ENCODE measurements at places on chromosomes 7 and 10. TPM values are rescaled to one million over a fixed set of nuclear protein-coding genes. Genes with fewer than 3 reads are reported as not detected.

The COL26A1 gene
- total RNA-seq: not detected

The TACR2 gene
- total RNA-seq: 241 TPM

The EBF3 gene
- 6.6 TPM for total RNA-seq

DNA sequence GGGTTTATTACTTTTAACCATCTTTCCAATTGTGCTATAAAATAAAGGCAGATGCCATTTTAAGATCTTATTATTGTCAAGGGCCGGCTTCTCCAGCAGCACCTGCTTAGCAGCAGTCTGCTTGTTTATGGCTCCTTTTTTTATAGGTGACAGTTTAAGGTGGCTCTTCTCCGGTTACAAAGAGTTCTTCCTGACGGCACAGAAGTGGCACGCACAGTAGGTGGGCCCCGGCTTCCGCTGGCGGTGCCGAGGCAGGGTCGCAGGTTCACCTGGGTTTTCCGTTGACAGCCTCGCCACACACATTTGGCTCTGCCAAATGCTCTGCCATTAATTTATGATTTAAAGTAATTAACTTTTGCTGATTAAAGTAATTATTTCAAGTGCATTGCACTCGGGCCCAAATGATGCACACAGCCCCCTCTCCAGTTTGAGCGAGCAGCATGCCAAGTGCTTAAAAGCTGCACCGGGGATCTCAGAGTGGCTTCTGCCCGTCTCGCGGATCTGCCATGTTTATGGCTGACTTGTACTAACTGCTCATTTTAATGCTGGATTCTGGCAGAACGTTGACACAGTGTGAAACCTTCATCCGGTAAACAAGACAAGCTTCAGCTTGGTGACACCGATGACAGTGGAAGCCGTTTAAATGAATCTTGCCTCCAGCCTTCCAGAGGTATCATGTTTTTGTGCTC, 355.1 kb upstream of the MKI67 start:
- DNase-seq: no peak

DNA sequence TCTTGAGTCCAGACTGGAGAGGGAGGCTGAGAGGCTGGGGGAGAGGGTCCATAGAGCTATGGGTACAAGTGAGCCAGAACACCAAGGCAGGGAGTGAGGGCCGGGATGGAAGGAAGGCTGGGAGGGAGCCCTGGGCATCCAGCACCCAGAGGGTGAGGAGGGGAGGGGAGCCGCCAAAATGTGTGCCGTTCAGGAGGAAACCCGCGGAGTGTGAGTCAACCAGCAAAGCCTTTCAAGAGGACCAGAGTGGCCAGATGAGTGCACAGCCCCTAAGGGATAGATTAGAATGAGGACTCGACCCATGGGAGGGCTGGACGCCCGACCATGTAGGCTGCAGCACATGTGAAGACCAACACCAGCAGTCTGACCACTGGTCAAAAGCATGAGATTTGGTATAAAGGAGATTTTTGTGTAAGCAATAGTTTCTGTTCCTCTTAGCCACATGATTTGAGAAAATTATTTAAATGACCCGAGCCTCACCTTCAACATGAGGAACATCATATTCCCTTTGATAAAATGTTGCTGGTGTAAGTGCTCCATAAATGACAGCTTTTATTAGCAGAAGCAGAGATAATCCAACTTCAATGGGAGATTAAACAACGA, 179.7 kb upstream of the GRB10 start:
- DNase-seq: no peak

- no peak for DNase-seq
Observed at GRCh38 chr10:67864607-67865371, 19.7 kb upstream of the SIRT1 start.

- DNase-seq: no peak
Observed at GRCh38 chr7:45140827-45141226, 16.8 kb upstream of the RAMP3 start.

GRCh38 chr10:13201132-13201531, 33.0 kb downstream of the UCMA start:
- DNase-seq: no peak

DNA sequence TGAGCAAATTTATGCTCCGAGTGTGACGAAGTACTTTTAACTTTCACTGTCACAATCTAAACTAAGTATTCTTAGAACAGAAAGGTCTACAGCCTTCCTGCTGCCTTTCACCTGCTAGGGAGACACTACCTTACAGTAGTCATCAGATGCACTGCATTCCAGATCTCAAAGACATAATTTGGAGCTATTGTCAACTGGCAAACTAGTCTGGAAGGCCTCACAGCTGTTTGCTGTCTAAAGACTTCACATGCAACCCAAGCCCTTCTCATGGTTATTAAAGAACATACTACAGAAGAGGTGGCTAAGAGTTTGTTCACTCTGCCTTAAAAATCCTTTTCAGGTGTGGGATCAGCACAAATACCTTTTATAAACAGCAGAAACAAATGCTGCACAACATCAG, 91.8 kb upstream of the KCNIP2 start:
- no peak for DNase-seq

GRCh38 chr7:133633055-133633454, 380.2 kb downstream of the EXOC4 start:
- DNase-seq: no peak

DNA sequence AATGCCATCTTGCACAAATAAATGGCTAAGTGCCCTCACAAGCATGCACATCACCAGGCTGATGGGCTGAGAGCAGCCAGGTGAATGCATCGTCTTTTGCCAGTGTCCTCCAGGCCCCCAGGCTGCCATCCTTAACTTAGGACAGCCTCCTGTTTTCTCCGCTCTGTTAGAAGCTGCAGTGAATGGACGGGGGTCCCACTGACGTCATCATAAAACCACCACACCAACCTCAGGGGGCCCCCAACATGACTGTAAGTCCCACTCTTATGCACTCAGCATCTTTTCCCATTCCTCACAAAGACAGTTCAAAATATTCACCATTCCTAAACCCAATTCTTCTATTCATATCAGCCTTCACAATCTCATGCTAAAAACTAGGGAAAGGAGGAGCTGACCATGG, 34.4 kb downstream of the GLI3 start:
- no peak for DNase-seq

GRCh38 chr10:124259139-124259825, 159.4 kb downstream of the OAT start:
- no peak for DNase-seq

DNA sequence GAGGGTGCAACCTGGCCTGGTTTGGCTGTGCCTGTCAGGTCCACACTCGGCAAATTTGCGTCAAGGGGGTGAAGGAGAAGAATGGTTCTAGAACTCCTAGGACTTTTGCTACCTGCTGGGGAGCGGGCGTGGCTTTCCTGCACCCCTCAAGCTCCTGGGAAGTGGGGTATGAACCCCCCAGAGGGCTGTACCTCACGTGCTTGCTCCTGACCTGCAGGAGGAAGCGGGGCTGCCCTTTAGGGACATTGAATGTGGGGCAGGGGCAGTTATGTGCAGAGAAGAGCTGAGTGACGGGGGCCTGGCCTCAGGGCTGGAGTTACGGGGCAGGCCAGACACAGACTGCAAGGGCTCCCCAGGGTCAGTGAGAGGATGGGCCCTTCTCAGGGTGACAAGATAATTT, 61.4 kb upstream of the GNA12 start:
- DNase-seq: no peak

All from transverse colon (tissue), 4 donors.